Stimulated activated CD4-positive, alpha-beta T cell treated with anti-CD3 and anti-CD28 coated beads, Interleukin-1b, Interleukin-23, amount 100 ng/mL, for 48 hours (primary cell): ENCODE measurements at places on chromosomes 3 and 15.

- no peak for DNase-seq
Measured at GRCh38 chr15:101773496-101774100, 29.7 kb upstream of the OR4F6 start.

DNA sequence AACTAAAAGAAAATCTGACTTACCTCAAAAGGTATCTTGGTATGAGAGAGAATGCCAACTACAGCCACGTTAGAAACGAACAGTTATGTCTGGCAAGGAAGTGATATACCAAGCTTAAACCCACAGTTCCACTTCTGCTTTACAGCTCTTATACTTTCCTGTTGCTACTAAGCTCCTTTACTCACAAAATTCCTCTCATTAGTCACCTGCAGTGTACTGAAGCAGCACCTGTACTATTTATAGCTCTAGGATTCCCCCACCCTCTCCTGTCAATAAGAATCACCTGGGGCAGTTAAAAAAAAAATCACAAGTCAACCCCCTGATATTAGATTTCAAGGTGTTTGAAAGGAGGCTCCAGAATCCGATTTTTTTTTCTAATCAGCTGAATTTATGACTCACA, 2.9 kb upstream of the TMEM266 start:
- DNase-seq = no peak

GRCh38 chr15:27219636-27220035, 248.7 kb downstream of the GABRG3 start:
- DNase-seq = no peak

GRCh38 chr3:33146791-33147445, 33.1 kb downstream of the CRTAP start:
- no peak for DNase-seq

DNA sequence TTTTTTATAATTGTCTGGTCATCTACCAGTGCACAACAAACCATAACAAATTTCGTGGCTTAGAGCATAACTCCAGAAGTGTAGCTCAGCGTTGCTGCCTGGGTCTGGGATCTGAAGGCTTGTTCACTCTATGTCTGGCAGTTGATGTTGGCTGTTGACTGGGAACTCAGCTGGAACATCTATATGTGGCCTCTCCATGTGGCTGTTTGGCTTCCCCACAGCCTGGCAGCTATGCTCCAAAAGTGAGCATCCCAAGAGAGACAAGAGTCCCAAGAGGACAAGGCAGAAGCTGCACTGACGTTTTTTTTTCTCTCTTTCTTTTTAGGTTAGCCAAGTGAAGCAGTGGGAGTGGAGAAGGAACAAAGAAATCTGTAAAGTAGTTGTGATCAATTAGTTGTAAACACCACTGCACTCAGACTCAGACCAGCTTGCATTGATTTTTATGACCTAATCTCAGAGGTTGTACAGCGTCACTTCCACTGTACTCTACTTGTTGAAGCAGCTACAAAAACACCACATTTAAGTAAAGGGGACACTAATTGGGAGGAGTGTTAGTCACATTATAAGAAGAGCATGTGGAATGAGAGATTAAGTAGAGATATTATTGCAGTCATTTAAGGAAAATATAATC, 2.5 kb upstream of the GPR176 start:
- no peak for DNase-seq

- no peak for DNase-seq
Measured at GRCh38 chr3:26648461-26648860, 25.9 kb downstream of the LRRC3B start.

DNA sequence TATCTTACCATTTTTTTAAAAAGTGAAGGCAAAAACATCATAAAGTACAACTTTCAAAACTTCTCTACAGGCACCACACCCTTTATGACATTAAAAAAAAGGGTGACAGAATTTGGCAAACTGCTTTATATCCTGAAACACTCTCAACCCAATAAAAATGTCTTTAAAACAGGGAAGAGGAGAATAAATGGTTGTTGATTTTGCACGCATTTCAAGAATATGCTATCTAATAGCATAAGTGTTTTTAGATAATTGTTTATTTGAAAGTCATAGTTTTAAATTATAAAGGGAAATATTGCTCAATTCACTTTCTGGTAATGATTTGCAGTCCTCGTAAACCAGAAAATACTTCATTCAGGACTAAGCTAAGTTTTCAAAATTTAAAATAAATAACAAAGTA, 1.7 kb upstream of the PCOLCE2 start:
- no peak for DNase-seq

DNA sequence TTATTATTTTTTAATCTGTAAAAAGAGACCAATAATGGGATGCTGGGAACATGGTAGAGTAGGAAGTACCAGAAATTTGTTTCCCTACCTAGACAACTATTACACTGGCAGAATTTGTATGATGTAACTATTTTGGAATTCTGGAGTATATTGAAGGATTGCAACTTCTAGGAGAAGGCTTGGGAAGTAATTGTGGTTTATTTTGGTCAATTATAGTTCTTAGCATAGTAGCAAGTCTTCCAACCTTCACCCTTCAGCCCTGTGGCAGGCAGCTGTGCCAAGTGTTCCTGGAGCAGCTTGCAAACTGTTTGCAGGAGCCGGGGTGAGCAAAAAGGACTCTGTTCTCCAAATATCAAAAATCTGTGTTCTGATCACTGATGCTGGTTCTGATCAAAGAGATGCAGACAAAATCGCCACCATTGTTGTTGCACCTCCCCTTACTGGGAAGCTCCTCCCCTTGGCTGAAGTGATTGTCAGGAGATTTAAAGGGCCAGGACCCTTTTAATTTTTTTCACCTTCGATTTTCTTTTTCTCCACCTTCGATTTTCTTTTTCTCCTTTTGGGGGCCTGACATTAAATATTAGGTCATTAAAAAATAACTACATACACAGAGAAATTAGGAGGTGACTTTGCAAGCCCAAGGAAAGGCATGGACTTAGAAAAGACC, 363.3 kb downstream of the SLC9A9 start:
- no peak for DNase-seq

GRCh38 chr3:4853749-4854140, 125.5 kb upstream of the BHLHE40 start:
- DNase-seq = no peak

- no peak for DNase-seq
Measured at GRCh38 chr3:151579571-151580270, 118.9 kb upstream of the IGSF10 start.
